ENCODE measurements at places on chromosomes 6 and 20.

DNA sequence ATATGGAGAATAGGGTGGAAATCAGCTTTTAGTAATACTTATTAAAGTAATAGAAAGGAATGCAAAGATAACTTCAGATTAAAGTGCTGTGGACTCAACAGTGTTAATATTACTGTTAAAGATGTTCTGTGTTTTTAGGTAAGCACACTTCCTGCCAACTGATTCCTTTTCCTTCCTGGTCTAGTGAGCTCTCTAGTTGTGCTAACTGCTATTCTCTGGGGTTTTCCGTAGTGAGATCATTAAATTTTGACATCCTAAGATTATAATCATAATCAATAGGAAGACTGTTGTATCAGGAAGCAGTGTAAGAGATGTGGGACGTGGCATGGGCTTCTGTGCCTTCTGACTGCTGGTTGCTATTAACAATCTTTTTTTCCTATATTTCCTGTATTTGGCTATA is 1.2 kb upstream of the TMEM217 start:
- DNase-seq = no peak

DNA sequence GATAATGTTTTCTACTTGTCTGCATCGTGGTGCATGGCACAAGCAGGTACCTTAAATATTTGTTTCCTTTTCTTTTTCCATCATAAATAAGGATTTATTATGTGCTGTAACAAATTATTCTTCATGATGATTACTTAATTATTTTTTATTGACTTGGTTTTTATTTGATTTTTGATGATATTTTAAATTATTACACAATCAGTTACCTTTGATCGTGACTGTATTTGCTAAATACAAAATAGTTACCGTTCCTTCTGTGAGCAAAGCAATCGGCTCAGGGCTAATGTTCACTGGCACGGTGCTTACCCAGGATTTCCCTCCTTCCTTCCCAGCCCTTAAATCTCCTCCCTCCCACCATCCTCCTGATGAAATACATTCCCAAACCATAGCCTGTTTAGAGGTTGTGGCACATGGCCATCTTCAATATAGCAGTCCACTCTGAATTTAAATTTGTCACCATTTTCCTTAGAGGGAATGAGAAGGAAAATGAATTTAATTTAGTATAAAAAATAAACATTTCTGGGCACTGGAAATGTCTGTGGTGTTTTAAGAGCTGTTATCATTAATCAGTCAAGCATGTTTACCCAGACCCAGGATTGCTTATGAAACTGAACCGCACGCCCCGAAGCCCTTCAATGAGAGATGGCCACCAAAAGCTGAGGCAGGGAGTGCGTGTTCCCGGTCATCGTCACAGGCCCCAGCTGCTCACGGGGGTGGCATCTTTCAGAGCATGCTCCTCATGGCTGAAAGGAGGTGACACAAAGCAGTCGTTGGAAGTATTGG is 23.0 kb upstream of the EXOC2 start:
- no peak for DNase-seq

- no peak for DNase-seq
Measured at GRCh38 chr6:138559143-138559542, 59.8 kb upstream of the NHSL1 start.

GRCh38 chr6:37517411-37517812 is 17.7 kb upstream of the CCDC167 start:
- no peak for DNase-seq
